BJ (cell line): ENCODE measurements at places on chromosomes 13 and 19. TPM values are rescaled to one million over a fixed set of nuclear protein-coding genes. Genes with fewer than 3 reads are reported as not detected.

DNA sequence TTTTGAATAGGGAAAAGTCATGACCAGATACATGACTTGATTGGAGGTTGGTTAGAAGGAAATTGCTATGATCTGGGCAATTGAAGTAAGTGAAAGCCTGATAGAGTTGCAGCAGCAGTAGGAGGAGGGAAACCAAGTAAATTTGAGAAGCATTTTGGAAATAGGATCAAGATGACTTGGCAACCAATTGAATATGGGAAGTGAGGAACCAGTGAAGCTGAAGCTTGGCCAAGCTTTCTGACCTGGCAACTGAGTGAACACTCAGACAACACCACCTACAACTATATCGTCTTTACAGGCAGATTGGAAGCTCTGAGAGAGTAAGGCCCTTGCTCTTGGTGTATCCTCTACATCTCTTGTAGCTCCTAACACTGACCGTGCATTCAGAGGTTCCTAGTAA, 16.2 kb upstream of the KATNAL1 start:
- DNase-seq, result no peak

DNA sequence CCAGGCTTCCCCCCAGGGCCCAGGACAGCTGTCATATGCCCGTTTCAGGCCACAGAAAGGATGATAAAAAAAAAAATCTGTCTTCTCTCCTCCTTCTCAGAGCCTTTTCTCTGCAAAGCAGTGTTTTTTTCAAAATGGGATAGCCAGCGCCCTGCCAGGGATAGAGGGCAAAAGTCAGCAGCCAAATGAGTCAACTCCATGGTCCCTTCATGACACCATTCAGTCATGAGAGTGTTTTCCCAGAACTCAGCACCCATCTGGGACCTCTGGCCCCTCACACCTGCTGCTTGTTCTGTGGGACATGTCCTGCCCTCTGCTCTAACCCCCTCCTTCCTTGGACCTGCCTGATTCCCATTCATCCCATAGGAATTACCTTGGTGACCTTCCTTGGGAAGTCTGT, 95.0 kb downstream of the CYSLTR2 start:
- DNase-seq, result no peak

GRCh38 chr19:12913851-12914690, 5.0 kb downstream of the SYCE2 start:
- DNase-seq, result no peak

GRCh38 chr13:23020246-23020843, 160.4 kb upstream of the SGCG start:
- peak; percentile 3 for DNase-seq

DNA sequence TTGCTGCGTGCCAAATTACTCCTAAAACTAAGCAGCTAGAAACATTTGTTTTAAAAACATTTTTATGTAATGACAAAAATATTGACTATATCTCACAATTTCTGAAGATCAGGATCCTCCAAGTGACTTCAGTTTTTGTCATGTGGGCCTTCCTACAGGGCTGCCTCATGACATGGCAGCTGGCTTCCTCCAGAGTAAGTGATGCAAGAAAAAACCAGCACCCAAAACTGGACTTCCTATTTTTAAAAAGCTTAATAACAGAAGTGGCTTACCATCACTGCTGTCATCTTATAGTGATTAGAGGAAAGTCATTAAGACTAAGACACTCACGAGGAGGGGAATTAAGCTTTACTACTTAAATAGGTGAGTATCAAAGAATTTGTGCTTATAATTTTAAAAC, 681.7 kb downstream of the PCDH17 start:
- DNase-seq, result no peak

- DNase-seq, result no peak
Observed at GRCh38 chr13:21762512-21762911, 91.6 kb downstream of the FGF9 start.

DNA sequence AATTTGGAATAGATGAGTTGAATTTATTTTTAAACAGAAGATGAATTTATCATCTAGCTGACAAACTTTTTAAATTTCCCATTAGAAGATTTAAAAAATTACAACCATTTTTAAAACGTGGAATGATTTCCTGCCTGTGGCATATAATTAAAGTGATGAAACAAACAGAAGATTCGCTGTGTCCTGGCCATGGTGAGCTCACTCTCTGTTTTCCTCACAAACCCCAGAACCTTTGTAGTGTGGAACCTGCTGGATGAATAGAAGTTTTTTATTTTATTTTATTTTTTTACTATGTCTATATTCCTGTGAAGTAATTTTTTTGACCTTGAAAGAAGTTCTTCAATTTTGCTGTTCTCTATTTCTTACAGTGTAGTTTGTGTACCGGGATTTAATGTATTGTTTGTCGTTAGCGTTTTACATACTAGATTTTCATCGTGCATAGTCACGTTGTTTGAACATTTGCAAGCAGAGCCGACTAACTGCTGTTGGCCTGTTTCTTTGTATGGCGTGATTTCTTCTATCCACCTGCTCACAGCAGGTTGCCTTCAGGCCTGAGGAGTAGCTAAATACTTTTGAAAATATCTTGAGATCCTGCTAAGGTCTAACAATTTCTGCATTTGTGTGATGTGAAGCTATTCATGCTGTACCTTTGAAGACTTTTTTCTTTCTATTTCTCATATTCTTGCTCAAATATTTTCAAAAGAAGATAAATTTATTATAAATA, 149.2 kb downstream of the GGACT start:
- DNase-seq, result no peak

DNA sequence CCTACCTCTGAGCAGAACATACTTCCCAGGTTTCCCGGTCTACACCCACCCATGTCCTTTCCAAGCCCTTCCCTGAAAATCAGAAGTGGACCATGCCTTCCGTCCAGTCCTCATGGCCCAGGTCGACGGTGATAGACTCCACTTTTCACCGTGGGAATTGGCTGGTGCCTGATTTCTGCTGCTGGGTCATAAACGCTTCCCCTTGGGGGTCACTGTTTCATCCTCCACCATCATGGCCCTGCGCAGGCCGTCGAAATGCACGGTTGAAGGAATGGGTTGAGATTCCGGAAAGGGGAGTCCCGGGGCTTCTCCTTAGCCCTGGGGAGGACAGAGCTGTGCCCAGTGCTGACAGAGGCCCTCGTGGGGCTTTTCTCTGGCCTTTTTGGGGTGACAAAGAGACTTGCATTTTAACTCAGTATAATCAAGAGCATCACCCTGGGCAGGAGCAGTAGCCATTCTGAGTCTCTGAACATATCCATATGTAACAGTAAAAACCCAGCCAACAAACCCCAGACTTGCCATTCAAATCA, 75.5 kb downstream of the SOX1 start:
- no peak for DNase-seq

DNA sequence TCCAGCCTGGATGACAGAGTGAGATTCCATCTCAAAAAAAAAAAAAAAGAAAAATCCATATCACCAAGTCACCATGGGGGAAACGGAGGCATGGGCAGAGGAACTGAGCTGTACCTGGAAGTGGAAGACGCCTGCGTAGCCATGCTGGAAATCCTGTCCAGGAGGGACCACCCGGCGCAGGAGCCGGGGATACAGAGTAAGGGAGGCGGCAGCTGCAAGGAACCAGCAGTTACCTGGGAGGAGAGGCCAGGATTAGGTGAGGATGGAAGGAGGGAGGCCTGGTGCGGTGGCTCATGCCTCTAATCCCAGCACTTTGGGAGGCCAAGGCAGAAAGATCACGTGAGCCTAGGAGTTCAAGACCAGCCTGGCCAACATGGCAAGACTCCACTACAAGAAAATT, 2.0 kb downstream of the CAPN12 start:
- DNase-seq, result no peak

DNA sequence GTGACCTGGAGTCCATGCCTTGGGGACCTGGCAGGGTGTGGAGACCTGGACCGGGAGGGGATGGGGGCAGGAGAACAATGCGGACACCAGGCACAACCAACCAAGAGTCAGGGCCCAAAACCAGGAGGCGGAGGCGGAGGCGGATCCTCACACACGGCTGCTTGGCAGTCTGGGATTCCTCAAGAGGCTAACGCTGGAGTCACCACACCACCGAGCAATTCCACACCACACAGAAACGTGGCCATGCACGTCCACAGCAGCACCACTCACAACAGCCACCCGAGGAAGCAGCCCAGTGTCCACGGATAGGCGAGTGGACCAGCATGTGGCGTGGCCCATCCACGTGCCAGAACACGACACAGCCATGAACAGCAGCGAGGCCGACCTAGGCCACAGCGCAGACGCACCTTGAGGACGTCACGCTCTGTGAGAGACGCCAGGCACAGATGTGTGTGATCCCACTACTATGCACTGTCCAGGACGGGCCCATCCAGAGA, 17.7 kb downstream of the SBNO2 start:
- no peak for DNase-seq

DNA sequence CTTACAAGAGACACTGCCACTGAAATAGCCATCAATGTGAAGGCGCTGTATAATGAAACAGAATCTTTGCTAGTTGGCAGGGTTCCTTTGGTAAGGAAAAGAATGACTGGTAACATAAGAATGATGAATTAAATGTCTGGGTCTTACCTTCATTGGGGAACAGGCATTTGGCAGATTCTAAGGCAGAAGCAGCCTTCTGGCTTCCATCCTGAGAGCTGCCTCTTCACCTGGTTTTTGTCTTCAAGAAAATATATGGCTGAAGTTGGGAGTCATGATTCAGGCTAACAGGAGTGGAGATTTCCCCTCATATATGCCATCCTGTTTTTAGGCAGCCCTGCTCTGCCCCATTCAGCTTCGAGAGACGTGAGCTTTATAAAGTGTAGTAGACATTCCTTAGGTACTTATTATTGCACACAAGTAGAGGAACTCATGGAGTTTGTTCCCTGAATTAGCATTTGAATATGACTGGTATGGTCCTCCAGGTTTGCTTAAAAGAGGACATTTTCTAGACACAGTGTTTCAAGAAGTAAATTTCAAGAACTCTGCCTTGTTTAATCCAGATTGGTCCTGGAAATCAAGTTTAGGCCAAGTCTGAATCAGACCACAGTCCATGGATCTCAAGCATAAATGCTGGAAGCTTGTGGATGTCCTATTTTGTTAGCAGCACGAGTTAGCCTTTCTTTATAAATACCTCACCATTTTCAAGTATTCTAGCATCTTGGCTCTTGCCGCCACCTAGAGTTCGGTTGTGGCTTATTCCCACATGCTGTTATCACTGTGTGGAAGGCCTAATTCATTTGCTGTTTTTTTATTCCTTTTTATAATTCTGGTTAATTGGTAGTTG, 56.2 kb upstream of the AKAP11 start:
- DNase-seq, result no peak

GRCh38 chr13:101111894-101112293, 304.4 kb downstream of the NALCN start:
- DNase-seq, result no peak

DNA sequence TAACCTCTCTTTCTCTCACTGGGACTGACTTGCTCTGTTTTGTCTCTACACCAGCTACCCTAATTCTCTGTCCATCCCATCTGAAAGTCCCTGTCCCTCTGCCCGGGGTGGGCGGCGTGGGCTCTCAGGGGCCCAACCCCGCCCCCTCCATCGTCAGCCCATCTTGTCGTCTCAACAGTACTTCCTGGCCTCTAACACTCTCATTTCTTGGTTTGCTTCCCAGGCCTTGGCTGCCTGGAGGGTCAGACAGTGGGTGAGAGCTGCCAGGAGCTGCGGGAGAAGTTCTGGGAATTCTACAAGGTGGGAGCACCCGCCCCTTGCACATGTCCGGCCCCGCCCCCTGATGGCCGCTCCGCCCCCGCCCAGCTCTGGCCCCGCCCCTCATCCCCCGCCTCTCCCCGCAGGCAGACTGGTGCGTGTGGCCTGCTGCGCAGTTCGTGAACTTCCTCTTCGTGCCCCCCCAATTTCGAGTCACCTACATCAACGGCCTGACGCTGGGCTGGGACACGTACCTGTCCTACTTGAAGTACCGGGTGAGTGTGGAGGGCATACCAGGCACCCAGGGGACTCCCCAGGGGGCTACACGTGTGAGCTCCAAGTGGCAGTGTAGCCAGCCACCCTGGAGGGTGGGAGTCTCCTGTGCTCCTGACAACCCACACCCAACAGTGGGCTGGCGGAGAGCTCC, 1.7 kb downstream of the MPV17L2 start:
- DNase-seq, result no peak

The DMKN gene
- polyA plus RNA-seq, result 1.0 and 1.5 TPM in 2 replicates

The PDX1 gene
- not detected in 2 replicates for polyA plus RNA-seq

- no peak for DNase-seq
Observed at GRCh38 chr13:30745906-30746686, 10.8 kb downstream of the ALOX5AP start.

DNA sequence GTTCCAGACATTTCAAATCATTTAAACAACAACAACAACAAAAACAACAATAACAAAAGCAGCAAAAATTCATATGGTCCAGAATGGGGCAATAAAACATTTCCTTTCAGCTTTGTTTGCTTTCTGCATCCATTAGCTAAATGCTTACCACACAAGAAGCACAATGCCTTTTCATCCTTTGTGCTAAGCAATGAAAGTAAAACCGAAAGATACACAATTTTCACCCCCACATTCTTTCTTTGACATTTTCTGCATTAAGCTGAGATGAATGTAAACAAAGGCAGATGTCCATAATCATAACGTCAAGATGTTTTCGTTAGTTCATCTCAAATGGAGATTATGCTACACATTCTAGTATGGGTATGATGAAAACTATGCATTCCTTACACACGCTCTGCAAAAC, 568.5 kb downstream of the SLITRK6 start:
- no peak for DNase-seq

DNA sequence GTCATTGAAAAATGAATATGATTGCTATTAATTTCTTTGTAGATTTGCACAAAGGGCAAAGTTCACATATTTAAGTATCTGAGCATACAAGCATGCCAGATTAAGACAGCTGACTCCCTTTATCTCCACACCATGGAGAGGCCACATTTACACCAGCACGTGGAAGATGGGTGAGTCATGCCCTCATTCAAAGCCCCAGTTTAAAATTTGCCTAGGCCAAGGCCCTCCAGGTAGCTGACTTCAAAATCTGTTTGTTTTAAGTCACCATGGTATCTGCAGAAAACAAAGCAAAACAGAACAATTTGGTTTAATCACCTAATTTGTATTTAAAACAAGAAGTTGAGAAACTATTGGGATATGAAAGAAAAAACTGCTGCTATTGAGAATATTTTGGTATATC, 109.2 kb downstream of the ESD start:
- no peak for DNase-seq

DNA sequence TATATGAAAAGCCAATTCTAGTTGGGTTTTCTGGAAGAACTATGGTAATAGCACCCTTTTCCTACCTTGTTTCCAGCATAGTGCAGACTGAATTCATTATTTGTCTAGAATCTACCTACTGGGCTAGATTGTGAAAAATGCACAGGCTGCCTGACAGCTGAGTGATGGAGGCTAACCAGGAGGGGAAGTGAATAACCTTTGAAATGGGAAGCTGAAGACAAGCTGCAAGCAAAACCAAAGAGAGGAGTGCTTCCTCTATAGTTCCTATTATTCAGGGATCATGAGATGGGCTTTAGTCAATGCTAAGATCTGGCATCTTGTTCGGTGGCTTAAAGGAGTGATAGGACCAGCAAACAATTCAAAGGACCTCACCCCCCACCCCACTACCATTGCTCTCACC, 26.9 kb downstream of the MZT1 start:
- no peak for DNase-seq

- no peak for DNase-seq
Observed at GRCh38 chr19:47573071-47574026, at the start of gene ZNF541. Gene ZNF541, minus strand, starts transcription at chr19:47573148. Its CDS starts 17,292 bp downstream, at chr19:47555856.

- DNase-seq, result no peak
Observed at GRCh38 chr19:31255831-31256592, 93.2 kb downstream of the TSHZ3 start.

- no peak for DNase-seq
Observed at GRCh38 chr13:35926859-35927530, 204.2 kb downstream of the DCLK1 start.

The TNNT1 gene
- polyA plus RNA-seq, result 10.4 and 10.5 TPM in 2 replicates
